ENCODE measurements at places on chromosomes 1 and 21. TPM values are rescaled to one million over a fixed set of nuclear protein-coding genes. Genes with fewer than 3 reads are reported as not detected.

- DNase-seq = peak; percentile 33
Measured at GRCh38 chr1:76023669-76024435, 50.7 kb upstream of the ST6GALNAC3 start.

- DNase-seq = no peak
Measured at GRCh38 chr1:98278055-98278454, 357.2 kb upstream of the DPYD start.

DNA sequence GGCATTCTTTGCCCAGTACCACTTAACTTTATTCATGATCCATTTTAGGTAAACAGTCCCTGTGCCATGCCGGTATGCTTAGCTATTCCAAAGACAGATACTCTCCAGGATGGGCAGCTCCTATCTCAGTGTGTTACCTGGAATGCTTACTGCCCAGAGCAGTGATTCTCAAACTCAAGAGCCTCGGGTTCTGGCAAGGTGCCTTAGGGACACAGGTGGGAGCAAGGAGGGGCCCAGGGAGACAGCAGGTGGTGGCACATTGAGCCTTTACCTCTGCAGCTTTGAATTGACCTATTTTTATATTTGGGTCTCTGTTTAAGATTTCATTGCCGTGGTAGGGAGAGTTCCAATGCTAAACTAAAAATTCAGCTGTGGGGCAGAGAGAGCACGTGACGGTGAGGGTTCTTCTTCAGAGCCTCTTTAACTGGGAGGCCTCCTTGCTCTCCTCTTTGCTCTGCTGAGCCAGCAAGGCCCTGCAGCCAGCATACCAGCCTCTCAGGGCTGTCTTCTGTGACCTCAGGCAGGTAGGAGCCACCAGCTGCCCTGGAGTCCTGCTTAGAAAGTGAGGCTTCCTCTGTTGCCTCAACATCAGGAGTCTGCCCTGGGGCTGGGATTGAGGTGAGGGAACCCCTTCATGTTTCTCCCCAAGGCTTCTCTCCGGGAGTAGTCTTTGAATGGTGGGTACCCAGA lies 20.2 kb downstream of the PHGDH start:
- no peak for DNase-seq

DNA sequence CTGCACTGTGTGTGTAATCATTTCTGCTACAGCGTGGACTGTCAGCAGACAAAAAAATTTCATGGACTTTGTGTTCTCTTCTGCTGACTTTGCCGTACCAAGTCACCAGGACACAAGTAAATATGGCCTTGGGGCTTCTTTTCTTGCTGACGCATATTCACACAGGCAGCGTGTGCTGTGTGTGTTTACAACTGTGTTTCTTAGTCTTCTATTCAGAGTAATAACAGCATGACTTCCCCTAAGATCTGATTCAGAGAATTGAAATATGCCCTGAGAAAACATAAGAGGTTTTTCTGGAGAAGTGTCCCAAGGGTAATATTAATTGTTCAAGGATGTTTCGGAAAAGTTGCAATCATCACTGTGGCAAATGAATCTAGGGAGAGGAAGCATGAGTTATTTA lies 47.1 kb upstream of the DYNLT5 start:
- no peak for DNase-seq

- peak; percentile 30 for DNase-seq
Measured at GRCh38 chr1:59739111-59739510, 75.6 kb upstream of the HOOK1 start.

- DNase-seq = peak; percentile 55
Measured at GRCh38 chr1:58699011-58699762, 675 bp downstream of the MYSM1 start.

GRCh38 chr1:72271555-72272085 lies 10.7 kb downstream of the NEGR1 start:
- DNase-seq = no peak

- no peak for DNase-seq
Measured at GRCh38 chr1:7962014-7962335, 464 bp downstream of the PARK7 start.

DNA sequence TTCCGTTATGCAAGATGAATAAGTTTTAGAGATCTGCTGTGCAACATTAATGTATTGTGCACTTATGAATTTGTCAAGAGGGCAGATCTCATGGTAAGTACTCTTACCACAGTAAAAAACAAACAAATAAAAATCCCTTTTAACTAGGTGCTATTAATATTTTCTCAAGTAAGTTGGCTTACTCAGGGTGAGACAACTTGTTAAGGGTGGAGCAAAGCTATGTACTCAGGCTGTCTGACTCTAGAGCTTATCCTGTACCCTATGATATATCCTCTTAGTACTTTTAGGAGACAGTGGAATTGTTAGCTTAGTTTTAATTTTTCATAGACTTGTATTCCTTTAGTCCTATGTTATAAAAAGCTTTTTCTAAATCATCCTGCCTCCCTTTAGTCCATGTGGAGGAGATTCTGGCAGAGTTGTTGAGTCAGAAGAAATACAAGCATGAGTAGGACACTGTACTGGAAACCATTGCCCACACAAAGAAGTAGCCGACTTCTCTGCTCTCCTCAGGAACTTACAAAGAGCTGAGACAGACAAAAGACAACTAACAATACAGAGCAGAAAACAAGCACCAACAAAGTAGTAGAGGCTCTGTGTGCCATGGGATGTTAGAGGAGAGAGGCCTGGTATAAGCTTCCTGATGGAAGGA lies 49.2 kb downstream of the S1PR1 start:
- no peak for DNase-seq

DNA sequence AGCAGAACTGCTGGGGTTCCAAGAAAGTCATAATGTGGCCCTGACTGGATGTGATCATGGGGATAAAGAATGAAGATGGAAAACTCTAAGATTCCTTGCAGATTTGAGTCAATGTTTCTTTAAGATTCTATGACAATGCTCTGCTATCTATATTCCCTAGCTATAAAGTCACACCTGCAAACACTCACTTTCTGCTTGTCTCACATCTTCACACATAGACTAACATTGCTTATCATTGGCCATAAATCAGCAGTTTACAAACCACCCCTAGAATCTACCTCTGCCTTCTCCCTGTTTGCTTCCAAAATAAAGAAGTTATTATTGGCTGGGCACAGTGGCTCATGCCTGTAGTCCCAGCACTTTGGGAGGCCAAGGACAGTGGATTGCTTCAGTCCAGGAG lies 33.1 kb upstream of the NPL start:
- DNase-seq = no peak

DNA sequence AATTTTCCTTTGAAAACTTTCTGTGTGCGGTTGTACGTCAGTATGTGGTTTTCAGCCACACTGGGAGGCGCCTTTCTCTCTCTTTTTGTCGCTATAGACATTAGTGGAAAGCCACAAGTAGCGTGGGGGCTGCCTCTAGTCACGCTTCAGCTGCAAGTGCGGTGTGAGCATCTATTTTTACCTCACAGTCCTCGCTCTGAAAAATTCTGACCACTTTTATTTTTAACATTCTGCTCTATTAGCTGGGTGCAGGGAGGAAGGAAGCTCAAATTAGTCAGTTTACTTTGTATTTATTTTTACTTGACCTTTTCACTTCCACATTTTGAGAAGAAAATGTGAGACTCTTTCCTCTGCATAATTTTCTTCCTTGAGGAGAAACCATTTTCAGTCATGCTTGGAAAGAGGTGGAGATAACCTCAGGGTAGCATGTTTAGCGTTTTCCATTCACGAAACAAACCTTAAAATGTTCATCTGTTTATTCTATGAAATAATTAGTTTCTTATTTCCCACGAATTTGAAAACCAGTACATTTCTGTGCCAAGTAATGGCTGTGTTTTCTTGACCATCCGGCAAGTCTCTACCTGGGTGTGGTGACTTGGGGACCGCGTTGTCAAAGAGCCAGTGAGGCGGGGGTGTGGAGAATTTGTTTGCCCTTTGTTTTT lies 35.6 kb downstream of the ADARB1 start:
- DNase-seq = no peak

DNA sequence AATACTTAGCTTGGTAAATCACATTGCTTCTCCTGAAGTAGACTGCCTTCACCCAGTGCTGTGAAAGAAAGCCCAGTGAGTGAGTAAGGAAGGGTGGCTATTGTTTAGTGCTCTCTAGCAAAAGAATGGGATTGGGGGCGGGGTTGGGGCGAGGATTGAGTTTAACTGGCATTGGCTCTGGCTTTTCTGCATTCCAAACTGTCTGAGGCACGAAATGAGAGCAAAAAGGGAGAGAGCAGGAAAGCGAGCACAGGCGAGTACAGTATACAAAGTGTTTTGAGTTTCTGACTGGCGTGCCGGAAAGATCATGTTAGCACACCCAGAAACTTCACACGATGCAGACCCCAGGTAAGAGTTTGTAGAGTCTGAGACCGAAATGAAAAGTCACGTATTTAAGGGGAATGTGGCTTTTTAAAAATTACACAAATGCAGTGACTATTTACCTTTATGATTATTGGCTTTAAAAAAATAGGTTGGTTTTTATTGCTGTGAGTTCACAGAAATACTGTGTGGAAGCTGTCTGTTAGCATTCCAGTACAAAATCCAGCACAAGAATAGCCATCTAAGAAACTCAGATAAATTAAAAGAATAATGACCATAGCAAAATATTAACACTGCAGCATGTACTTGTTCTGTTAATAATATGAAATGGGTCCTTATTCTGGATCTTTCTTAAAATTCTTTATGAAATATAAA lies 155.4 kb downstream of the CLEC20A start:
- peak; percentile 88 for DNase-seq

DNA sequence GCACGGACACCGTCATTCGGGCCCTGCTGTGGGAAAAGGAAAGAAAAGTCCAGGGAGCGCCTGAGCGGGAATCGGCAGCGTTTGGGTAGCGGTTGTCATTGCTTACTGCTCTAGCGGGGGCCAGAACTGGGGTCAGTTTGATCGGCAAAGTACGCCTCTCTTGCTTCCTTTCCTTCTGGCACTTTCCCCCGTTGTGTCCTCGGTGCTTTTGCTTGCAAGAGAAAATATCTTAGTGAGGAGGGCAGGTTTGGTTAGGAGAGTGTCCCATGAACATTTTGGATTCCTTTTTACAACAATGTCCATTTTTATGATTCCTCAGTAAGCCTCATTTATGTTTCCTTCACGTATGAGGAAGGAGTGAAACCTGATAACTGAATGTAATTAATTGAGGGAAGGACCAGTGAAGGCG lies 670 bp downstream of the ST3GAL3 start:
- DNase-seq = peak; percentile 29

DNA sequence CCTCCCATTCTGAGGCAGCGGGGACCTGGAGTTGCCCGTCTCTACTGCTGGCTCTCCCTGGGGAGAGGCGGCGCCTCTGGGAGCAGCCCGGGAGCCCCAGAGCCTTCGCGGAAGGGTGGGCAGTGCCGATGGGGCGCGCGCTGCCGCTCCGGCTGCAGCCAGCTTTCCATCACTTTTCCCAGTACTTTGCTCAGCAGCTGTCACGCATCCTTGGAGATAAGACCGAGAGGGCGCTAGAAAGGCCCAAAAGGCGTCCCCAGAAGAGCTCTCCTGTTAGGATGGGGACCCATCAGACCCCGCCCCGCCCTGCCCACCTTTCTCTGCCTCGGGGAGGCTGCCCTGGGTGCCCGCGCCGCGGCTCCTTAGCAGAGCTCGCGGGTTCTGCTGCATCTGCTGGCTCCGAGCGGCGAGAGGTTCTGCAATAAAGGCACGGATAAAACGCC lies 534 bp downstream of the KCNH1 start:
- no peak for DNase-seq

DNA sequence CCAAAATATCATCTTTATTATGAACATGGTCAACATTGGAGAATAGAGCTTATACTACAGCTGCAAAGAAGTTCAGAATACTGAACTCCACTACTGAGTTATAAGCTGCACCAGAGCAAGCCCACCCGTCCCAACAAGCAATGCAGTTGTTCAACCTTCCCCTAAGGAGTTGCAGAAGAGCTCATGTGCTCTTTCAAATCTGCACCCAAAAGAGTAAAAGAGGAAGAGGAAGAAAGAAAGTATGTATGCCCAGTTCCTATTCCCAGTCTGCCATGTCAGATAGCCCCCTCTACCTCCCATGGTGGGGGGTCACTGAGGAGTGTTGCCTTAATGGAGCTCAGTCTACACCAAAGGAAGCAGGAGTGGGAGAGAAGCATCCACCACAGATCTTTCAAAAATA lies 6.9 kb downstream of the C1orf162 start:
- no peak for DNase-seq

- DNase-seq = peak; percentile 25
Measured at GRCh38 chr1:170765712-170766330, 101.9 kb downstream of the PRRX1 start.

DNA sequence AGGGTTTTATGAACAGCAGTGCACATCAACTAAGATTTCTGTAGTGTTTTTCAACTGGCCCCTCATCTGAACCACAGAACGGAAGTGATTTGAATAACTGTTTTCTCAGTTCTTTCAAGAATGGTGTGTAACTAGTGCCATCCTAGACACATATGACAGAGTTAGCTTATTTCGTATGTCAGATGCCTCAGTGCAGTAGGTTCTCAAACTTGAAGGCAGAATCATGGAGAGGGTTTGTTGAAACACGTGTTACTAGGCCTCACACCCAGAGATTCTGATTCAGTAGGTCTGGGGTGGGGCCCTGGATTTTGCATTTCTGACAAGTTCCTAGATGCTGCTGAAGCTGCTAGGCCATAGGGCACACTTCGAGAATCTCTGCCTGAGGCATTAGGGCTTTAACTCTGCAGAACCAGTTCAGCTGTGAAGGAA lies 49.0 kb downstream of the SCCPDH start:
- no peak for DNase-seq

DNA sequence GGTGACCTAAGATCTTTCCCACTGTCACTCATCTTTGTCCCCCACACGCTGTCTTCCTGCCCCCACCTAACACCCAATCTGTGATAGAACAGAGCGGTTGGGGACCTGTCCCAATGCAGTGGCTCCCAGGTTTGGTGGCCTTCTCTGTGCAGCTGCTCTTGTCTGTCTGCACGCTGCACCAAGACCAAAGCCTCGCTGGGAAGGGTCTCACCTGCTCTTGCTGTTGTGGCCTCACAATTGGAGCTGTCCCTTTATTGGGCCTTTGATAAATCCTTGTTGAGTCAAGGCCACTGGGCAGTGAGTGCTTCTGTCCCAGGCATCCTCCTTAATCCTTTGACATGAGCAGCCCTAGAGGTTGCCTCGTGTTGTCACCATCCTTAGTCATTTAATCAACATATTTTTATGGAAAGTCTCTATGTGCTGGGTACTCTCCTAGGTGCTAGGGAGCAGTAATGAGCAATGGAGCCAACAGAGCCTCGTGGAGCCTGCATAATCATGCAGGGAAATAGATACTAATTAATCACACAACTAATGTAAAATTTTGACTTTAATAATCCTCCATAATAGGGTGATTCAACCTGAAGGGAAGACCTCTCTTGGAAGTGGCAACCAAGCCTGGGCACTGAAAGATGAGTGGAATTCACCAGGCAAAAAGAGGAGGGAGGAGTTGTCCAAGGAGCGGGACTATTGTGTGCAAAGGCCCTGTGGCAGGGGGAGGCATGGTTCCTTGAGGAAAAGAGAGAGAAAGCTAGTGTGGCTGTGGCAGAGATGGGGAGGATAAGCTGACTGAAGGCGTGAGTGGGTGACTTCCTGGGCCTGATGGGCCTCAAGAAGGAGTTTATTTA lies 57.6 kb downstream of the MAN1C1 start:
- no peak for DNase-seq

RGS1 gene
- 2.6 TPM for total RNA-seq

UBAP2L gene
- 25.2 TPM for total RNA-seq

TRIM58 gene
- not detected for total RNA-seq

MCOLN2 gene
- not detected for total RNA-seq
